ENCODE measurements at places on chromosomes 12 and 14.

DNA sequence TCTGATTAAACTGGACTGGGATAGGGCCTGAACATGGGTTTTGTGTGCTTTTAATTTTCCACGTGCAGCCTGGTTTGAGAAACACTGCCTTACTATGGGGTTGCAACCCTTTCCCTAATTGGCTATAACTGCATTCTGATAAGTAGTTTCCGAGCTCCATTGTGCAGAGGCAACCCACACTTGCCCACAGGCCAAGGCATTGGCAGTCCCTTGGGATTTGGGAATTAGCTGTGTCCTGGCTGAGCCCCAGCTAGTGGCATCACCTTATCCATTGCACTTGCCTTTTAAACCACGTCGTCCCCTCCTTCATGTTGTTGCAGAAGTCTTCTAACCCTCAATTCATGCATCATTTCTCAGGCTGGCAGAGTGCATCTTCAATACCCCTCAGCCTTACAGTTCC lies 10.2 kb downstream of the VCPKMT start:
- no peak for DNase-seq

DNA sequence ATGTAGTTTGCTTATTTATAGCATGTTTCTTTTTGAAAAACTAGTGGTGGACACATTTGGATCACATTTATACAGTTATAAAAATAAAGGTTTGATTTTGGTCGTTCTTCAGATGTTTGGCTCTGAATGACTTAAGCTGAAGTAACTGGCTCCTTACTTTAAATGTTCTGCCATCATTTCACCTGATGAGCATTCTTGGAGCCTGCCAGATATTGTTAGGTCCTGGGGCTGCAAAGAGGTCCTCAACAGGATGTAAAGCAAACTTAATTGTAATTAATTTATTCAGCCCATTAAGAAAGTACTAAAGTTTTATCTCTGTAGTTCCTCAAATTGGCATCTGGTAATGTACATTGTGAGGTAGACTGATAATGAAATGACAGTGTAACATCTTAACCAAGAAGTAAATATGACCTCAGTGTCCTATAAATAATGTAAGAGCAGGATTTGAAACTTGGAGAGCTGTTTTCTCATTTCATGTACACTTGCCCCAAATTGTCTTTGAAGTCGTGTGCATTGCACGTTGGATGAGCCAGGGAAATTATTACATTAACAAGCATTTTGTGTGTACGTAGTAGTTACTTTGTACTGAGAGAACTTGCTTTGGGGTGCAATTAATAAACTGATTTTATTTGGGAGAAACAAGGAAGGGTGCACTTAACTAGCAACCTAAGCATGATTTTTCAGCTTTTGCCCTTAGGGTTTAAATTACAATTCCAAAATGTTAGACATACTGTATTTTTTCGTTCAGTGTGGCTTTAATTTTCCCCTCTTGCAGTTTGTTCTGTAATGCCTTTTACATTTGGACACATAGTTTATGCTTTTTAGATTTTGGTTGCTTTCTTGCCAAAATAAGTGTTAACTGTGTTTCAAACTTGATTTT lies 7.5 kb downstream of the EIF5 start:
- DNase-seq: no peak

- no peak for DNase-seq
Observed at GRCh38 chr12:3745152-3745551, 7.8 kb downstream of the CRACR2A start.

- no peak for DNase-seq
Observed at GRCh38 chr14:78479127-78479780, 309.1 kb downstream of the NRXN3 start.
